ENCODE measurements at places on chromosomes 7 and 10.
A peak's percentile ranks its signal among the peaks of the same experiment; 100 is the strongest.

DNA sequence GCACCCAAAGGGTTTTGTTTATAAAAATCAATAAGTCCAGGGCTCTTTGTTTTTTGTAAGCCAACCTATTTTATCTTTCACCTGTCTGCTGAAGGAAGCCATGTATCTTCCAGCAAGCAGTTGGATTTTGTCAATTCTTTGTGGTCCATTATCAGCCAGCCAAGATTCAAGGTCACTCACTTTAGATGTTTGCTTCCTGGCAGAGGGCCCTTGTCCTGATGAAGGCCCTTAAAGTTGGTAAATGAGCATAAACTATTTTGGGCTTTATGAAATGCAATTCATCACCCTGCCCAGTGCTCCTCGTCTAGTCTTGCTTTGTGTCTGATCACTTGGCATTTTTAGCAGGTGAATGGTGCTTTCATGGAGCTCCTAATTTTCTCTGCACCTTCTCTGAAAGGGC, 1004.2 kb downstream of the GRID1 start:
- H3K27me3 ChIP-seq = no peaks in the 10 kb centered on the region
- no peak for DNase-seq
- no peak overlapping the region for H3K27ac ChIP-seq
- no peaks in the 10 kb centered on the region for H3K36me3 ChIP-seq

- H3K36me3 ChIP-seq = no peaks in the 10 kb centered on the region
- DNase-seq = no peak
- H3K4me1 ChIP-seq = no peaks in the 10 kb centered on the region
- H3K4me3 ChIP-seq = no peak overlapping the region
- no peaks in the 10 kb centered on the region for H3K27me3 ChIP-seq
- H3K27ac ChIP-seq = peak overlapping the region; percentile 48
Observed at GRCh38 chr10:4532976-4533375, 293.0 kb upstream of the AKR1E2 start.

DNA sequence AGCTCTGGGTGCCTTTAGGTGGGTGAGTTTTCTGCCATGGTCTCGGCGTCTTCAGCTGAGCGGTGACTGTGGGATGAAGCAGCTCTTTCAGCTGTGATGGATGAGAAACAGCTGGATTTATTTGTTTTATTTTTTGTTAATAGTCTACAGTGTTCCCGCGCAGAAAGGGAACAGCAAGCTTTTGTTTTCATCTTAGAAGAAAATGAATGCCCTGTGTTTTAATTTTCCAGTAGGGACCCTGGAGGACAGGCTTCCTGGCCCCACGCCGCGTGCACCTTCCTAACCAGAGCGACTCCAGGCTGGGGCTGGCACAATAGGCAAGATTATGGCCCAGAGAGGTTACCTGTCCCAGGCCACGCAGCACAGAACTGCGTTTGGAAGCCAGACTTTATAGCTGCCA, 57.6 kb downstream of the GTF2IRD1 start:
- H3K27ac ChIP-seq = no peak overlapping the region
- H3K27me3 ChIP-seq = no peaks in the 10 kb centered on the region
- H3K4me1 ChIP-seq = no peaks in the 10 kb centered on the region
- no peak for DNase-seq

DNA sequence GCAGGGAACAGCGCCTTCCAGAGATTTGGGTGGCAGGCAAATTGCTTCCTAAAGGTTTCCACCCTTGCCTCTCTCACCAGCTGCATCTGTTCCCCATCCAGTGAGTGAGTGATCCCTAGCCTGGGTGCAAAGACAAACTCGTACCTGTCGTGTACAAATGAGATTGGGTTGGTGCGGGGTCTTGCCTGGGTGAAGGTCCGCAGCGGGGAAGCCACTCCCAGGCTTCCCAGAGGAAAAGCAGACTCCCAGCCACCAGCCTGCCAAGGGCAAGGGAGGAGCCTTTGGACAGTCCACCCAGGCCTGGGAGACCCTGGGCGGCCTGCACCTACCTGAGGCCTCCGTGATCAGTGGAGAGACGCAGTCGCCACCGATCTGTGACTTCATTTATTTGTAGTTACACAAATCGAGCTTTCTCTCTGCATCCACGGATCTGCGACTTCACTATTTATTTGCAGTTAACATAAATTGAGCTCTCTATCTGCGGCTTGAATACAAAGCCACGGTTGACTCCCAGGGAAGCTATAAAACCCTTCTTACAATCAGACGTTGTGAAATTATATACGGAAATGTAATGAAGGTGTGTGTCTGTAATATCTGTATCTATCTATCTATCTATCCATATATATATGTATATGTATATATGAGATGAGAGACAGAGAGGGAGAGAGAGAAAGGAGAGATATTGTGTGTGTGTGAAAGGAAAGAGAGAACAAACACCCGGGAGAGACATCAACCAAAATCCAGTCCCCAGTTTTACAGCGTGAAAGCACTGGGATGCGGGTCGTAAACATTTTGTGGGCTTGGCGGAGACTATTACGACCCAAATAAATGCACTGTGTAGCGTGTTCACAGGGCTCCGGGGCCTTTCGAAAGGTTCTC, 3.0 kb upstream of the HOXA7 start:
- peaks cover 53% of the 10 kb centered on the region for H3K27me3 ChIP-seq
- DNase-seq = no peak
- peaks cover 53% of the 10 kb centered on the region for H3K4me1 ChIP-seq
- H3K36me3 ChIP-seq = no peaks in the 10 kb centered on the region
